Activated CD4-positive, CD25-positive, alpha-beta regulatory T cell treated with anti-CD3 and anti-CD28 coated beads, Interleukin-2, amount 50 U/mL, for 16 hours (primary cell): ENCODE measurements at places on chromosomes 16 and 17.

GRCh38 chr16:89589241-89589926, 13.8 kb downstream of the CPNE7 start:
- DNase-seq, result no peak

- DNase-seq, result no peak
Measured at GRCh38 chr17:15266325-15267125, 1.4 kb upstream of the PMP22 start.

GRCh38 chr17:76822184-76822778, 45.9 kb upstream of the MGAT5B start:
- no peak for DNase-seq

DNA sequence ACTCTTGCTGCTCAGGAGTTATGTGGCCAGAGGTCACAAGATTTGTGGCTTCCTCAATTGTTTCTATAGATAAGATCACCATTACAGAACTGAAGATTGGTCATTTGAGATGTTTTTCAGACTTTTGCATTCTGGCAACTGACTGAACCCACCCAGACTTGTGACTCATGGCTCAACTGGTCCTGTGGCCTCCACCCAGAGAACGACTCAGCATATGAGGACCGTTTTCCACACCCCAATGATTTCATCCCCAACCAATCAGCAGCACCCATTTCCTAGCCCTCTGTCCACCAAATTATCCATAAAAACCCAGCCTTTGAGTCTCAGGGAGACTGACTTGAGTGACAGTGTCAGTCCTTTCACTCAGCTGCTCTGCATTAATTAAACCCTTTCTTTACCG, 143.2 kb upstream of the ASIC2 start:
- no peak for DNase-seq

DNA sequence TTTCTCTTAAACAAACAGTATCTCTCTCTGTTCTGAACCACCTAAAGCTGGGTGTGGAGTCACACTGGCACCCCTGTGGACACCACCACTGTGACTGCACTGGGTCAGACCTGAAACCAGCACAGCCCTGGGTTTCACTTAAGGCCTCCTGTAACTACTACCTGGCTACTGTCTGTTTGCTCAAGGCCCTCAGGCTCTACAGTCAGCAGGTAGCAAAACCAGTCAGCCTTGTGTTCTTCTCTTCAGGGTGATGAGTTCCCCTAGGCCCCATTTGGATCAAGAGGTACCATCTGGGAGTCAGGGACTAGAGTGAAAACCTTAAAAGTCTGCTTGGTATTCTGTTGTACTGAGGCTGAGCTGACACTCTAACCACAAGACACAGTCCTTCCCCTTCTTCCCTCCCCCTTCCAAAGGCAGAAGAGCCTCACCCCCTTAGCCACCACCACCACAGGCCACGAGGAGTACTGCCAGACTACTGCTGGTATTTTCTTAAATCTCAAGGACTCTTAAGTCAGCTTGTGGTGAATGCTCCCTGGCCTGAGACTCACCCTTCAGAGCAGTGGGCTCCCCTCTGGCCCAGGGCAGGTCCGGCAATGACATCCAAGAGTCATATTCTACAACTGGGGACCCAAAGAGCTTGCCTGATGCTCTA, 153.2 kb upstream of the MON1B start:
- DNase-seq, result no peak

DNA sequence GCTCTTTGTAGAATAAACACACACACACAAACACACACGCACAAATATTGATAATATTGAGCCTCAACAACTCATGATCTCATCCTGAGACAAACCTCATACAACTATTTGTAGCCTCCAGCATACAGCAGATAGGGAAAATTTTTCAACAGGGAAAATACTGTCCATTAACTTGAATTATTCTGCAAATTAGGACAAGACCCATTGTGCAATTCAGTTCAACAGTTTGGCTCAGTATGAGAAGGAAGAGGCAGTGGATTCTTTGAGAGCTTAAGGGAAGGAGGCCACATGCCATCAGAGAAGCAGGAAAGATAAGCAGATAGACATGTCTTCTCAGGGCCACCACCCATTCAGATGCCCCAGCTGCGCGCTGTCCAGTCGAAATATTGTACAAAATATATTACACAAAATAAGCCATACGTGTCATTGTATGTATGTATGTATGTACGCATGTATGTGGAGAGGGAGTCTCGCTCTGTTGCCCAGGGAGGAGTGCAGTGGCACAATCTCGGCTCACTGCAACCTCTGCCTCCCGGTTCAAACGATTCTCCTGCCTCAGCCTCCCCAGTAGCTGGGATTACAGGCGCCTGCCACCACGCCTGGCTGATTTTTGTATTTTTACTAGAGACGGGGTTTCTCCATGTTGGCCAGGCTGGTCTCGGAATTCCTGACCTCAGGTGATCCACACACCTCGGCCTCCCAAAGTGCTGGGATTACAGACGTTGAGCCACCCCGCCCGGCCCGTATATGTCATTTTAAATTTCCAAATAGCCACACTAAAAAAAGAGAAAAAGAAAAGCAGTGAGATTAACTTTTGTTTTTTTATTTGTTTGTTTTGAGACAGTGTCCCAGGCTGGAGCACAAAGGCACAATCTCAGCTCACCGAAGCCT, 1.8 kb downstream of the ZC3H7A start:
- no peak for DNase-seq

GRCh38 chr17:28372203-28372944, 880 bp downstream of the SARM1 start:
- no peak for DNase-seq

DNA sequence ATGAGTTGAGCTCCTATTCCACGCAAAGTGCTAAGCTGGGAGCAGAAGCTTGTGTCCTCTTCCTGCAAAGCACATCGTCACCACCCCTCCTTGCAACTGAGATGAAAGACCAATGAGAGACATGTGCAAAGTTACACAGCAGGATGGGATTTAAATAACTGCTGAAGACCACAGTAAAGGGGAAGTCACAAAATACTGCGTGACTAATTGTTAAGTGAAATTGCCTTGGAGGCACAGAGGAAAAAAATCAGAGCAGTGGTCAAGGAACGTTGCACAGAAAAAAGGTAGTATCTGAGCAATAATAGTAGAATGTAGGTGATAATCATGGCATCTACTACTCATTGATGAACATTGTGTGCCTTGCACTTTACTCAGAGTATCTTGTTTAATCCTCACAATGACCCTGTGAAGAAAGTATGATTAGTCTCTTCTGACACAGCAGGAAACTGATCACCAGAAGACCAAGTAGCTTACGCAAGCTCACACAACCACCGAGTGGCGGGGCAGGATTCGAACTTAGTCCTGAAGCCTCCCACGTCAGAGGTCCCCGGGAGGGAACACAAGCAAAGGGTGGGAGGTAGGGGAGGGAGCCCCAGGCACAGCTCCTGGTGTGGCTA, 15.4 kb upstream of the MYO18A start:
- DNase-seq, result no peak

GRCh38 chr17:50262001-50262794, 12.1 kb upstream of the TMEM92 start:
- DNase-seq, result no peak
